ENCODE measurements at places on chromosomes 2 and 18. TPM values are rescaled to one million over a fixed set of nuclear protein-coding genes. Genes with fewer than 3 reads are reported as not detected.

Gene THSD7B
- total RNA-seq, result 0.67 TPM

Gene GPR75
- total RNA-seq, result 1.3 TPM

Gene GALNT3
- total RNA-seq, result not detected

Gene VPS4B
- total RNA-seq, result 21.6 TPM

- DNase-seq, result no peak
These were observed 6.0 kb downstream of the COMMD1 start for GRCh38 chr2:61911510-61911909.

GRCh38 chr2:150274108-150274507 is 213.4 kb downstream of the RND3 start:
- no peak for DNase-seq

GRCh38 chr2:234102112-234102511 is 51.6 kb downstream of the SPP2 start:
- DNase-seq, result no peak

DNA sequence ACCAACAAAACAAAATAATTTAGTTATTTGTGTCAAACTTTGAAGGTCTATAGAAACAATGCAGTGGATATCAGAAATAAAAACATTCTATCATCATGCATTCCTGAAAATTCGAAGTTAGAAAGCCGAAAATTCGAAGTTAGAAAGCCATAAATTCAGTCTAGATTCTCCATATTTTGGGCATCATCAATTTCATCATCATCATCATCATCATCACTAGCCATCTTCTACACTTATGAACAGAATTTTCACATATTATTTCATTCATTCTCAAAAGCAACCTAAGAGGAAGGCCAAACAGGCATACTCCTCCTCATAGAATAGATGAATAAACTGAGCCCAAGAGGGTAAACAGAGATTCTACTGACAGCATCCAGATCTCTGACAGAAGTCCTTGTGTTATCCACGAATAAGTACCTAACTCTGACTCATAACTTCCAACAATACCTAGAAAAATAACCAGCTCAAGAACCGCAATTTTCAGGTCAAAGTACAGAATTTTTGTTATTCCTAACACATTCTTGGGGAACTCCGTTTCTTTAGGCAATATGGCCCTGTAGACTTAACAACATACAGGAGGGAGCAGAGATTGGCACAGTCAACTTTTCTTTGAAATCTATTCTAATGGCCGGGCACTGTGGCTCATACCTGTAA is 84.7 kb downstream of the TCF4 start:
- DNase-seq, result no peak

DNA sequence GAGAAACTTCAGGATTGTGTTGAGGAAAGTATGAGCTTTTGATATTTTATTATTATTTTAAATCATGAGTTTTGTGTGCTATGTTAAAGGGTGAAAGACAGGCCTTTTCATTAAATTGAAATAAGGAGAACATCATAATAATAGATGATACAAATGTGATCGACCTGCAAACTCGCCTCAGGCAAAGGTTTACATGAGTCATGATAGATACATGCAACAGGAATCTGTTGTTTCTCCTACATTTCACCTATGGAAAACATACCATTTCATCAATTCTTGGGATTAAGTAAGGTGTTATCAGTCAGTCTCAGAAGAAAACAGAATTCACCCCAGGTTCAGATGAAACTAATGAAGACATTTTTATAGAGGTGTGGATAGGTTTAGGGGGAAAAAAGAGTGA is 1992.5 kb upstream of the PIK3C3 start:
- no peak for DNase-seq

GRCh38 chr2:68226794-68227193 is 25.5 kb downstream of the PPP3R1 start:
- DNase-seq, result no peak

GRCh38 chr2:26822877-26823276 is 25.1 kb upstream of the DPYSL5 start:
- DNase-seq, result no peak

DNA sequence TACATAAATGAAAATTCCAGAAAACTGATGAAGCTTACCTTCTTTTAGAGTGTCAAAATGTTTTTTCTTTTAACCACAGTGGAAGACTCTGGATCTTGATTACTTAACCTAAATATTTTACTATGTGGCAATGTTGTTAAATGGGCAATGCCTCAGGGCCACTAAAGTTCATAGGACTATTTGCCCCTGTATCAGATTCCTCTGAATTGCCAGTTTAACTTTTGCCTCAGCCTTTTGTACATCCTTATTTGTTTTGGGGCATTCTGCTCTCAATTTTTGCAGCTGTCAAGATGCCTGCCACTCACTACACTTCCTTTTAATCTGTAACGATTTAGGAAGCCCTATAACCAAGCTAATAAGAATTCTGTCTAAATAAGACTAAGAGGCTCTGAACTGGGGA is 31.7 kb upstream of the SERTAD2 start:
- no peak for DNase-seq

Measured in psoas muscle (tissue), 8 donors.